ENCODE measurements at places on chromosomes 6 and 20.

DNA sequence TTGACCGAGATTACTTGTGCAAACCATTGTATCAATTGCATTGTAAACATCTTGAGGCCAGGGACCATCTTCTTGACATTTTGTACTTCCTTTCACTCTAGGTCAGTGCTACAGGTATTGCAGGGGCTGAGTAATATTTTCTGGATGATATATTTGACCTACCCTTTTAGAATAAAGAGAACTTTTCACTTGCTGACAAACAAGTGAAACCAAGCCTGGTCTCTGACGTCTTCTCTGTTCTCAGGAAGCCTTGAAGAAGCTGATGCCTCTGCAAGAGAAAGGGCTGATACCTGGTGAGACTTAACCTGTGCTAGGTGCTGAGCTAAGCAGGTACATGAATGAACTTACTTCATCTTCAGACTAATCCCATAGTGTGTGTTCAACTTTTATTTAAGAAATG, 60.5 kb upstream of the GGTLC1 start:
- no peak for DNase-seq

DNA sequence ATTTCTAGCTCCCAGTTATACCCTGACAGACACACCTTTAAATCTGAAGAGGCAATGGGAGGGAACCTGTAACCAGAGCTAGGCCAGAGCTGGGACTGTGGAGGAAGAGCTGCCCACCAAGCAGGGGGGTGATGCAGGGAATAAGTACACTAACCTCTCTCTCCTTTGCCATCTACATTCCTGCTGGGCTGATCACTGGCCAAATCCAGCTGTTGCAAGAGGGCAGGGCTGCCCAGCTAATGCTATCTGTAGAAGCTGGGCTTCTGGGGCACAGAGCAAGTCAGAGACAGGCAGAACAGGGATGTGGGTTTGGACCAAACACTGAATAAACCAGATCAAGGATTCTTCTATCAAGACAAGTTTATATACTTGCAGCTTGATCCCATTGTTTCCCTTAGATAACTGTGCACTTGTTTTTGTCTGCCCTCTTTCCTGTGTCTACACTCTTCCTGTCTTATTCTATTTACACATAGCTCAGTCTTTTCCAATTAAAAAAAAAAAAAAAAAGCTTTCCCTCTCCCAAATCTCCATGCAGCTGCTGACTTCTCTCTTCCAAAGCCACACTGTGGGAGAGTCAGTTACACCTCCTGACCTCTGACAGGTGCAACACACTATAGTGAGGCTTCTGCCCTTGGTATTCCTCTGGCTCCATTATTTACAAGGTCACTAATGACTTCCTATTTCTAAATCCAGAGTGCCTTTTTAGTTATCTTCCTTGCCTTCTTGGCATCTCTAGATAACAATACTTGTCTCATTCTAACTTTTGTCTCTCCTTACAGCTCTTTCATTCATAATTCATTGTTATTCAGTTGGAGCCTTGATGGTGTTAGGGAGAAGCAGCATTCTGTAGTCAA, 43.7 kb downstream of the TRIM38 start:
- DNase-seq = no peak

- DNase-seq = no peak
Observed at GRCh38 chr20:4025125-4025524, 9.8 kb upstream of the RNF24 start.

- DNase-seq = no peak
Observed at GRCh38 chr20:50799890-50800550, 5.2 kb downstream of the BCAS4 start.

- peak; percentile 6 for DNase-seq
Observed at GRCh38 chr6:140138311-140139010, 764.0 kb upstream of the CITED2 start.

DNA sequence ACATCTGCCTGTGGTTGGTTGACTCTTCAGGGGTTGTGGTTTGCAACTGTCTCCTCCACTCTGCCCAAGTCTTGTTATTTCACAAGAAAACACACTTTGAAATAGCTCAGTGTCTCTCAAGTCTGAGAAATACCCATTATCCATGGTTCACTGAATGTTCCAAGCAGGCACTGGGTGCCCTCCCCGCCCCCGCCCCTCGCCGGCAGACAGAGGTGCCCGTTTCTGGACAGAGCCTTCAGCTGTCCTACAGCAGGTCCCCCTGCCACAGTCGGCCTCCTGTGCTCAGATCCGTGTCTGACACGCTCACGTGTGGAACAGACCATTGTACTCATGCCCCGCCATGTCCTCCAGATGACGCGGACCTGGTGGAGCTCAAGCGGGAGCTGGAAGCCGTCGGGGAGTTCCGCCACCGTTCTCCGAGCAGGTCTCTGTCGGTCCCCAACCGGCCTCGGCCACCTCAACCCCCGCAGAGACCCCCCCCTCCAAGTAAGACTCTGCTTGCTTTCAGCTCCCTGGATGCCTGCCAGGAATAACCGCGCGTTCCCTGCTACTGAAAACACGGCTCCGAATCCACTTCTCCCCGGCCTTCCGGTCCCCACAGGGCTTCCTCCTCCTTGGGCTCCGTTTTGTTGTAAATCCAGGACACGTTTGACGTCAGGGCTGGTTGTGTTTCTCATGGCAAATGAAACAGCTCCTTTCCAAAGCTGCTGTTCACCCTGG, 81.4 kb downstream of the SERAC1 start:
- no peak for DNase-seq

Measured in neuronal stem cell (in vitro differentiated cells).